ENCODE measurements at places on chromosomes 16 and 17.

DNA sequence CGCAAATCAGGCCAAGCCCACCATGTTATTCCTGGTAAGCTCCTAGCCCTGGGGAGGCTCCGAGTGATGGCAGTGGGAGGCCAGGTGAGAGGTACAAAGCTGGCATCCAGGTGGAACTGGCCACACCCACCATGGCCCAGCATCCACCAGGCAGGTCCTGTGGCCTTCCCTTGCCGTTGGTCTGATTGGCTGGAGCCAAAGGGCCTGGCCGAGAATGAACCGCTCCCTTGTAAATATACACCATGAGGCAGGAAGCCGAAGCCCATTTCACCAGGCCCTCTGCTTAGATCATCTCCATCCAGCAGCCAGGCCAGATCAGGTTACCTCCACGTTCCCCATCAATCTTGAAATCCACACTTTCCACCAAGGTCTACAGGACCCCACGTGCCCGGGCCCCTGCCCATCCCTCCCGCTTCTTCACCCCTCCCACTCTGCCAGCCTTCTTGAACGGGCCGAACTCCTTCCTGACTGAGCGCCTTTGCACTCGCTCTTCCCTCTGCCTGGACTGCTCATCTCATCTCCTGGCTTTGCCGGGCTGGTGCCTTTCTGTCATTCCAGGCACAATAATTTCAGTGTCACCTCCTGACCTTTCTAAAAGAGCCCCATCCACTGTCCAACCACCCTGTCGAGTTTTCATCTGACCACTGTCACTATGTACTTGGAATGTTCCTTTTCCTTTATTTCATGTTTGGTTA lies 5.8 kb downstream of the SOCS1 start:
- peak; percentile 44 for DNase-seq

GRCh38 chr16:51877686-51878085 lies 669.3 kb downstream of the TOX3 start:
- DNase-seq: peak; percentile 68

DNA sequence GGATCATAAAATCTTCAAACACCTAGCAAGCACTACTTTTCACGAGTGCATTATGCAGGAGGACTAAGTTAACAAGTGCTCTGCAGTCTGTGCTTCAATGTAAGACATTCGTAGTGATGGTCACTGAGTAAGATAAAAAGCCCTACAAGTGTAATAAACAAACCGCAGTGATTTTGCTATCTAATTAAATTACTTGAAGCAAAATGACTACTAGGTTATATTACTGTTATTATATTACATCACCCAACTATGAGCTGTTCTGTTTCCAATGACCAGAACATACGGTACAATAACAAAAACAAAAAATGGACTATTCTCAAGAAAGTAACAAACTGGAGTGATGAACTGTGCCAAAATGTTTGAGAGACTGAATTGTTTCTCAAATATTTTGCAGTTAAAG lies 11.2 kb downstream of the KLHL10 start:
- peak; percentile 51 for DNase-seq

- no peak for DNase-seq
Measured at GRCh38 chr17:78202666-78203065, 11.4 kb upstream of the BIRC5 start.

GRCh38 chr16:89033796-89034572 lies 57.0 kb upstream of the CBFA2T3 start:
- no peak for DNase-seq

DNA sequence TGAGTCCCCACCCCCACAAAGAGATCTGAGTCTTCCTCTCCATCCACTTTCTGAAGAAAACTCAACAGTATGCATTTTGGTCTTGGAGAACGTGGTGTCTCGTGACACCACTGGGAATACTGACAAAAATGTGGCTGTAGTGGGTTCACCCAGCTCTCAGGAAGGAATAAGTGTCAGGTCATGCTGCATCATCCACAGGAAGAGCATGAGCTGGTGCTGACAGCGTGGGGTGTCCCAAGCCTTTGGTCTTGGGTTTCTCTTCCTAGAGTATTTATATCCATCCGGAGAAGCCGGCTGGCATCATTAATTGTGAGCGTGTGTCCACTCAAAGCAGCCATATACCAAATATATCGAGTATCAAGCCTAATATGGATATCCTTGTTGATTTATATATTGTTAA lies 55.9 kb downstream of the C17orf67 start:
- no peak for DNase-seq
